ENCODE measurements at places on chromosomes 6 and 20. TPM values are rescaled to one million over a fixed set of nuclear protein-coding genes. Genes with fewer than 3 reads are reported as not detected.

DNA sequence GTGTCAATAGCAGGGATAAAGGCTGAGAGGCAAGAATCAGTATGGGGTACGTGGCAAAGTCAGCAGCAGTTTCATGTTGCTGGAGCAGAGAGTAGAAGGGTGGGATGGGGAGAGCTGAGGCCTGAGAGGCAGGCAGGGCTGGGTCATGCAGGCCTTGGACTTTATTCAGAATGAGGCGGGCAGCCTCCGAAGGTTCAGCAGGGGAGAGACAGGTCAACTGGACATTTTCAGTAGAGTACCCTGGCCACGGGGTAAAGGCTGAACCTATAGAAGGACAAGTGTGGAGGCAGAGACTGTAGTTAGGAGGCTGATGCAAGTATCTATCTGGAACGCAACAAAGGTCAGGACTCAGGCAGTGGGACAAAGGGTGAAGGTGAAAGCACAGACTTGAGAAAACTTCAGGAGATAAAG, 13.7 kb downstream of the NOTCH4 start:
- no peak overlapping the region for H3K27ac ChIP-seq
- H3K36me3 ChIP-seq, result no peaks in the 10 kb centered on the region
- H3K27me3 ChIP-seq, result no peaks in the 10 kb centered on the region
- no peak overlapping the region for H3K4me3 ChIP-seq

DNA sequence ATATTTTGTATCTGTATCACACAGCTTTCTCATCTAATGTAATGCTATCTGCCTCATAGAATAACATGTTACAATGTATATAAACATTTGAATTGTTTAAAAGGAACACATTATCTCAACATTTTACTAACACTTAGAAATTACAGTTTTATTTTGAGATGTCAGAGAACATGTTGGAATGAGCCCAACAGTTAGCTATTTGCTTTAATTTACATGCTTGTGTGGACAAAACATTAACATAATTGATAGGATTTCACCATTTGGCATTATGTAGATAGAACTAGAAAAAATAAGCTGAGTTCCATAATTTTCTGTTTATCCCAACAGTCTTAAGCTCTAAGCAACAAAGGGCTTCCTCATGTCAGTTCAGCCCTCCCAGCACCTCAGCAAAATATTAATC, 330.9 kb downstream of the LMBRD1 start:
- H3K36me3 ChIP-seq, result no peaks in the 10 kb centered on the region
- no peak for DNase-seq
- no peaks in the 10 kb centered on the region for H3K4me1 ChIP-seq
- no peak overlapping the region for H3K27ac ChIP-seq

The SULF2 gene
- total RNA-seq, result 62.5 TPM

GRCh38 chr6:142336787-142337186, 35.0 kb downstream of the ADGRG6 start:
- no peaks in the 10 kb centered on the region for H3K4me1 ChIP-seq
- no peak for DNase-seq
- no peak overlapping the region for H3K4me3 ChIP-seq

The HCK gene
- 10.2 TPM for total RNA-seq
